ENCODE measurements at places on chromosomes 6 and 20.
A peak's percentile ranks its signal among the peaks of the same experiment; 100 is the strongest.

DNA sequence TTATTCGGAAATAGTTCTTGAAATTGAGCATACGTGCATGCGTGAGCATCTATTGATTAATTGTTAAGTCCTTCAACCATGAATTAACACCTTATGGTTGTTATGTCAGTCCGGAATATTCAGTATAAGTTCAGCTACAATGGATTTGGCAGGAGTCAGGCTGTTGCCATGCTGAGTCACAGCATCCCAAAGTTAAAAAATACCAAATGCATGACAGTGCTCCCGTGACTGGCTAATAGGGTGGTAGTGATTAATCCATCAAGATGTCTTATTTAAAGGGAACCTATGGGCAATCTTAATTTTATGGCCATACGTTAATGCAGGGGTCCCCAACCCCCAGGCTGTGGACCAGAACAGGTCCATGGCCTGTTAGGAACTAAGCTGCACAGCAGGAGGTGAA, 10.5 kb downstream of the RAE1 start:
- no peak for DNase-seq

DNA sequence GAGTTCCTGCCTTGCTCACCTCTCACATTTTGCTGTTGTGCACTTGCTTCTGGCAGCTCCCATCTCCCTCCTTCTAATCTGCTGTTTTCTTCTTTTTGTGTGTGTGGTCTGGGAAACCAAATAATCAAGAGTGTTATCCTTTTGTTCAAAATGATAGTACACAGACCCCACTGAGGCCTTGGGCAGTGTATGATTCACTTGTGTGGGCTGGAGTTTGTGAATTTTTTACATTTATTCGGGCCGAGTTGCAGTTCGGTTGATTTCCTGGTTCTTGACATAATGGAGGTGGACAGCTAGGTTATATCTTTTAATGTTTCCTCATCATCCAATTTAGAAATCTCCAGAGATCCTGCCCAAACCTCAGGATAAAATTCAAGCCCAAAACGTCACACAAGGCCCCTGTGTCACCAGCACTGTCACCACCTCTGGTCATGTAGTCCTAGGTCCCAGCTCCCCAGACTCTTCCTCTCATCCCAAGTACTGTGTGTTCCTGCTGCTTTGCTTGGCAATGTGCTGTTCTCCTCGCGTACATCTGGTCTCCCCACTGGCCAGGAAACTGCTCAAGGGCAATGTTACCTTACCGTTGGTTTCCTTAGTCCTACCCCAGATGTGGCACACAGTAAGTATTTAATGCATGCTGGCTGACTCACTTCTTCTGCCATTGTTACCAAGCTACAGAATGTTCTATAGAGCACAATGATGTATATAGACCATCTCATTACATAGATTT, 55.7 kb upstream of the PHACTR2 start:
- no peak for DNase-seq

GRCh38 chr6:166153966-166154365, 13.7 kb downstream of the TBXT start:
- DNase-seq: no peak

- DNase-seq: no peak
These were observed 333.1 kb downstream of the LAMA2 start for GRCh38 chr6:129215916-129216520.

DNA sequence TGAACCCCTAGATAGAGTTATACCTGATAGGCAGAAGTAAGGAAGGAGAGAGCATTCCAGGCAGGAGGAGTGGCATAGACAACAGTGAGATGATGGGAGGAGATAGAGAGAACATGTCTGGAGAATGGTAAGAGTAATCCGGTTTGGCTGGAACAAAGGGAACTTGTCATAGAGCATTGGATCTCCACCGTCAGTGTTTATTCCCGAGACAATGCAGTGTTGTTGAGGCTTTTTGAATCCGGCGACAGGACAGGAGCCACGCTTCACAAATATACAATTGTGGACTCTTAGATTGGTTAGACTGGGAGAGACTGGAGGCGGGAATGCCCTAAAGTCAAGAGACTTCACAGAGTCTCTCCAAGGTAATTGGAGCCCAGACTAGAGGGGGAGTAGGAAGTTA, 119.8 kb downstream of the ANKS1A start:
- DNase-seq: no peak

GRCh38 chr6:17971128-17972073, 16.0 kb downstream of the KIF13A start:
- DNase-seq: no peak

GRCh38 chr6:155647354-155647753, 191.7 kb upstream of the NOX3 start:
- DNase-seq: no peak

GRCh38 chr6:71642793-71643192, 243.6 kb upstream of the RIMS1 start:
- DNase-seq: no peak

DNA sequence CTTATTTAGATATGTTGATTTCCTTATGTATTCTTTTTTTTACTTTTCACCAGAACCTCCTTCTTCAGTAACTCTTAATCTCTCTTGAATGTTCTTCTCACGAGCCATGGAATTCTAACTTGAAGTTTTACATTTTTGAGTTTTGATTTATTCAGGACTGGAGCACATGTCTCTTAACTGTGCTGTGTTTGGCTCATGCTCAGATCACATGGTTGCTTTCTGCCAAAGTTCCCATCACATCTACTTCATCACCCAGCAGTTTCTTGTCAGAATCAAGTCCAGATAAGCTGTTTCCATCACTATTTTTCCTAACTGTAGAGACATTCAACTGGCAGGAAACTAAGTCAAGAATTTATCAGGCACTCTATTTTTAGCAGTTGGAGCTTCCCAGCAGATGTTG, 31.7 kb downstream of the SLC35A1 start:
- no peak for DNase-seq

GRCh38 chr6:158512809-158513208, 47.1 kb upstream of the TMEM181 start:
- DNase-seq: no peak

DNA sequence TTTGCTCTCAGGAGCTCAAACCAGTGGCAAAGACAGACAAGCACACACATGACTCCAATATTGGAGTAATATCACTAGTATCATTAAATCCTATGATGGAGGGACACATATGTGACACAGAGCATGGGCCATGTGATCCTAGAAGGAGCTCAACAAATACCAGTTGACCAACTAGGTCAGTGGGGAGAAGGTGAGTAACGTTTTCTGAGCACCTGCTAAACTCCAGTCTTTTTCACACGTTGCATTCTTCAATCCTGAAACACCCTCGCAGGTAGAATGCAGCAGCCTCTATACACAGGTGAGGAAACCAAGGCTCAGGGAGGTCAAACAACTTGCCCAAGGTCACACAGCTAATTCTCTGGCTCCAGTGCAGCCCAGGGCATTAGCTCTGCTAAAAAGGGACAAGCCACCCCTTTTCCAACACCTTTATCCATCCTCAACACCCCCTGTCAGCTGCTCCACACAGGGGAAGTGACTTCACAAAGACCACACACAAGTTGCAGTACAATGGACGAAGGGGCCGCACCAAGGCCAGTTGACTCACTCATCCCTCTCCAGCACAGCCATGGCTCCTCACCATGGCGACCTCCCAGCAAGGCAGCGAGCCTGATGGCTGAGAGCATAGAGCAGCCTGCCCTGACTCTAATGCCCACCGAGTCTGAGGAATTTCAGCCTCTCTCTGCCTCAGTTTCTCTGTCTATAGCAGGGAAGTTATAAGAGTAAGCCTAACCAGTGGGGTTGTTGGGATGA, 4.4 kb downstream of the CAPN11 start:
- no peak for DNase-seq

GRCh38 chr20:33444797-33445560, 1.4 kb upstream of the SNTA1 start:
- DNase-seq: no peak

GRCh38 chr6:5674141-5674540, 332.6 kb downstream of the NRN1 start:
- no peak for DNase-seq

DNA sequence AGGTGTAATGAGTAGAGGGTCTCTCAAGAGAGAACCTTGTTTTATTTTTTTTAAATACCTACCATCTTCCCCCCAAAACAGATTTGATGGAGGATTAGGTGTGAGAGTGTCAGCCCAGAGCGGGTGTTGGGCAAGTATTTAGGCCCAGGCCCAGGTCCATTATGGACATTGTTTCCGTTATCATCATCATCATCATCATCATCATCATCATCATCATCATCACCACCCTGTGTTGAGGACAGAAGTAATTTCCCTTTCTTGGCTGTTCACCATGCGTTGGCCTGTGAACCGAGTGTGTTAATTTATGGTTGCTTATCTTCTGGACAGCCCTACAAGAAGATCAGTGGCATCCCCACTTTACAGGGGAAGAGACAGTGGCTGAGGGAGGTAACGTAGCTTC, 28.6 kb downstream of the PSMF1 start:
- no peak for DNase-seq

GRCh38 chr6:43842231-43842794, 72.3 kb downstream of the VEGFA start:
- DNase-seq: no peak

DNA sequence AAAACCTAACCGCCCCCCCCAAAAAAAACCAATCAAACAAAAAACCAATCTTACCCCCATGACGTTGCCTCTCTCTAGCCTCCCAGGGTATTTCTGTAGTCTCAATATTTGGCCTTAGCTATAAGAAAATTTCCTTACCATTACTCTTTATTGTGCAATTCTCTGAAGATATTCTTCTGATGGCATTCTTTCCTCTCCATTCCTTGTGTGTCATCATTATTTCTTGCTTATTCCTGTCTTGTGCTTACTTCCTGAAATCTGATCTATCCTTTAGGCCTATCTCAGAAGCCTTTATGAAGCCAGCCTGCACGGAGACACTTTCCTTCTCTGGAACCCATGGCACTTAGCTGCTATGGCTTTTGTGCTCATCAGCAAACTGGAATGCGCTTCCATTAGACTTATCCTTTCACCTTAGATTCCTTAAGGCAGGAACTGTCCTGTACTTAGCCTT, 65.9 kb upstream of the DDR1 start:
- DNase-seq: peak; percentile 24

DNA sequence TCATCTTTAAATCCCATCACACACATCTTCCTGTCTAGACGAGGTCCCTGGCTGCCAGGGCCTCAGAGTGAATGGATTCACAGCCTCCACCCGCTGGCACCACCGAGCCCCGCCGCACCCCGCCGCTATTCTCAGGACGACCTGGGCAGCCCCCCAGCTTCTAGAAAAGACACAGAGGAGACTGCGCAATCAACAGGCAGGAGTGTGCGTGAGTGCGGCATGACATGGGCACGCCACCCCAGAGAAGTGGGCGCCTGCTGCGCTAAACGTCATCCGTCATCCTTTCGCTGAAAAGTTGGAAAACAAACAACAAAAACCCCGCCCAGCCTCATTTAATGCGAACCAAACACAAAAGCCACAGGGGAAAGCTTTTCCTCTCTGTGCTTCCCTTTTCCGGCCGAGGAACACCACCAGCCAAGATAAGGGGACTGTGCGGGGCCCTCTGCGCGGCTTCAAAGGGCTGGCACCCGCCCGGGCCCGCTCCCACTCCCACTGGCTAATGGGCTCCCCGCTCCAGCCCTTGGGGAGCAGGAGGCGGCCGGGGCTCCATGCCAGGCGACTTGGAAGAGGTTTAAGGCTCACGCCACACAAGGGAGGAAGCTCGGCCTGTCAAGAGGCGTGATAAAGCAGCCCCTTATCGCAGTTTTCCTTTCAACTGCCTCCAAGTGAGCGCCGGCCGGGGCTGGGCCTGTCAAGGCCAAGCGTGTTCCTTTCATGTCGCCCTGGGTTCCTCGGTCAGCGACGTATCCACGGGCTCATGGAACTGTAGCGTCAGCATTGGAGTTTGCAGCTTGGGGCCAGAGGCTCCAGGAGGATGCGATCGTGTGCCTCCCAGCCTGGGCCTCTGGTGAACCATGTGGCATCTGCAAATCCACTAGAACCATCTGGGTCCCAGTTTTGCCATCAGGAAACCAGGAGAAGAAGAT, 50.1 kb downstream of the NFATC2 start:
- peak; percentile 68 for DNase-seq

DNA sequence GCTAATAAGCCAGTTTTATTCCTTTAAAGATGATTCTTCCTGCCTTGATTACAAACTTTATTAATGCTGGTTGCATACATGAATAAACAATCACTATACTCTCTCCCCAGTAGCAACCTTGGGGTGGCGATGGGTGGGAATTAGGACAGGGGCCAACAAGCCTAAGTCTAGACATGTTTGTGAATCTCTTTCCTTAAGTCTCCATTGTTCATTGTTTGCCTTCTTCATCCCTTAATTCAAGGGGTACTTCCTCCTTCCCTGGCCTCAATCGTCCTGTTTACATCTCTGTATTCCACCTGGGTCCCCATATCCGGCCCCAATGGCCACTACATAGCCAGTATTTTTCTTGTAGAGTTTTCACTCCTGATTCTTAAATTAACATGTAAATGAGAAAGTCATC, 66.0 kb downstream of the ARHGAP18 start:
- DNase-seq: no peak

GRCh38 chr6:43943099-43943766, 173.2 kb downstream of the VEGFA start:
- DNase-seq: no peak

DNA sequence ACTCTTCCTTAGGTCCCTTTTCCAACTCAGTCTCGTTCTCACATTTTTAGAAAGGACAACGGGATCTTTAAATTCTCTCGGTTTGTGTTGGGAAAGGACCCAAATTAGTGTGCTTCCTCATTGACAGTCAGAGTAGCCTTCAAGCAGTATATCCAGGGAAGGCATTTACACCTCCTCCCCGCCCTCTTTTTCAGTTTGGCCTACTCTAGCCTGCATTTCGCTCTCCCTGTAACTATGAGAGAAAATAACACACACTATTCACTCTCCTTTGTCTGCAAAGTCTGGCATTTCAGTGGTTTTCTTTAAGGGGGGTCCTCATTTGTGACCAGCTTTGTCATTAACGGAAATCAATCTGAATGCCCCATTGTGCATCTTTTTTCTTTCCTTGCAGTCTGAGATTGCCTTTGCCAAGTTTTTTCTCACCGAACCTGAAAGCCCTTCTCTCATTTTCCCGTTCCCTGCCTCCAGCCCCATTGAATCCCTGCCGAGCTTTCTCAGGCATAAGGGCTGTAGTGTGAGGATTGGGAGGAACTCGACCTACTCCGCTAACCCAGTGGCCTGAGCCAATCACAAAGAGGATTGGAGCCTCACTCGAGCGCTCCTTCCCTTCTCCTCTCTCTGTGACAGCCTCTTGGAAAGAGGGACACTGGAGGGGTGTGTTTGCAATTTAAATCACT, 393 bp upstream of the FABP7 start:
- DNase-seq: no peak

- no peak for DNase-seq
These were observed 208.0 kb upstream of the TAB2 start for GRCh38 chr6:149109397-149110070.

GRCh38 chr6:73713426-73714147, 17.6 kb downstream of the CD109 start:
- peak; percentile 81 for DNase-seq

DNA sequence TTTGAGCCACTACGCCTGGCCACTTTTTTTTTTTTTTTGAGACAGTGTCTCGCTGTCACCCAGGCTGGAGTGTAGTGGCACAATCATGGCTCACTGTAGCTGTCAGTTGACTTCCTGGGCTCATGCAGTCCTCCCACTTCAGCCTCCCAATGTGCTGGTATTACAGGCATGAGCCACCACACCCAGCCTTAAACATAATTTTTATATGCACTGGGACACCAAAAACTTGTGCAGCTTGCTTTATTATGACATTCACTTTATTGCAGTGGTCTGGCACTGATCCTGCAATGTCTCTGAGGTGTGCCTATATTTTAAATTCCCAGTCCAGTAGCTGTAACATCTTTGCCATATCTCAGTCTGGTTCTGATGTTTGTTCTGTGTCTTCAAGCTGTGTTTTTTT, 34.7 kb downstream of the KAT14 start:
- DNase-seq: no peak
